ENCODE measurements at places on chromosomes 7 and 10. TPM values are rescaled to one million over a fixed set of nuclear protein-coding genes. Genes with fewer than 3 reads are reported as not detected.
A peak's percentile ranks its signal among the peaks of the same experiment; 100 is the strongest.

DNA sequence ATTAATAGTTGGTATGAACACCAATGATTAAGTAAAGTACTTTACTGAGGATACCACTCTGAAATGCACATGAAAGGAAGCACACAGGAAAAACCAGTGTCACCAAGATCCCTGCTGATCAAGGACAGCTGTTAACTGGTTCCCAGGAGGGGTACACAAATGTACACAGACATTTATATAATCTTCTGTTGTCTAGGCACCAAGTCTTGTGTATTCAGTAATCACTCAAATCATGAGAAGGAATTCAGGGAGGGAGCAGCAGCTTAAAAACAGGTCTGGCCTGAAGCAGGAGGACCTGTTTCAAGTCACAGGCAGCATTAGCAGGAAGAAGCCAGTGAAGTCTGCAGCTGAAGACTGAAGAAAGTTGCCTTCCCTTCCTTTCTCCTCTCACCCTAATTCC is 18.7 kb downstream of the MPP7 start:
- DNase-seq = no peak

- DNase-seq = no peak
Observed at GRCh38 chr7:100367676-100368613, 5.3 kb upstream of the PILRA start.

DNA sequence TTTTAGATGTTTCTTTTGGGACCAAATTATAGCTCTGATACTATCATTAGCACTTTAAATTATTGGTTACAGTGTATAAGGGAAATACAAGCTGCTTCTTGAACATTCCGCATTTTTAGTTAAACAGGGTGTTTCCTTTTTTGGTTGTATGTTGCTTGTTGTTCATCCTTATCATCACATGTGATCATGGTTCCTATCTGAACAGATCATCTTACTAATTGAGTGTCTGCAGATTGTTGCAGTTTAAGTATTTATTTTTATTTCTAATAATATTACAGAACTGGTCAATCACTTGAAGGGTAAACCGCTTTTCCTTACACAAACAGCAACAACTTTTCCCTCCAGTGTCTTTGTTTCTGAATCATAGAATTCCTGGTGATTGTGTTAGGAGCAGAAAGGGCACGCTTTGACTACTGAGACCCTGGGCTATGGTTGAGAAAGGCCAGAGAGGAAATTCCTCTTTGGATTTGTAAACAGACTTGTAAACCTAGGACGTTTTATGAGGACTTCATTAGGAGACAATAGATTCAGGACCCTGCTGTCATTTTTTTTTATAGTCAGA is 37.2 kb downstream of the CHN2 start:
- DNase-seq = no peak

C7orf57 gene
- total RNA-seq = 0.31 TPM

- peak; percentile 50 for DNase-seq
Observed at GRCh38 chr10:100508691-100509150, 10.9 kb downstream of the SEC31B start.

DNA sequence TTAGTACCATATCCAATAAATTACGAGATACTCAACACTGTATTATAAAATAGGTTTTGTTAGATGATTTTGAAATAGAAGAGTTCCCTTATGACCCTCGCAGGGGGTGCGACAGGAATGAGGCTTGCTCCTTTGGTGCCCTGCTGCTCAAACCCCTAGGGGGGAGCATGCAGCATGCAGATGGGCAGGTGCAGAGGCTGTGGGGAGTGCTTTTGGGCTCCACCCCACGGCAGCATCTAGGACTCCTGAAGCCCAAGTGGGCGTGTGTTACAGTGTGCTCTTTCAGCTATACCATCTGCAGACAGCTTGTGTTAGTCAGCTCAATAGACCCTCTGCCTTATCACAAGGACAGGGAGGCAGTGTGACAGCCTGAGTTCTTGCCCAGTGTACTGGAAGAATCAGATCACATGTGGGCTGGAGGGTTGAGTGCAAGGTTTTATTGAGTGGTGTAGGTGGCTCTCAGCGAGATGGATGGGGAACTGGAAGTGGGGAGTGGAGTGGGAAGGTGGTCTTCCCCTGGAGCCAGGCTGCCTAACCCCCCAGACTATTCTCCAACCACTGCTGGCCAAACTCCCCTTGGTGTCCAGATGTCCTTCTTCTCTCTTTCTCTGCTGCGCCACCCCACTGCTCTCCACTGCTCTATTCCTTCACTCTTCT is 3.1 kb upstream of the MRC1 start:
- DNase-seq = no peak

GRCh38 chr7:6241607-6241973 is 30.8 kb downstream of the CYTH3 start:
- no peak for DNase-seq

KLF6 gene
- 113 TPM for total RNA-seq

All from activated T-helper 1 cell treated with anti-CD3 and anti-CD28 coated beads, Interleukin-12 subunit alpha, Interleukin-12 subunit beta, Interleukin-2, Interleukin-4 antibody, amounts not matched to agents 30 ng/mL and 10 ng/mL and 1 ng/mL, durations not matched to agents 14 hours and 24 hours and 36 hours (primary cell).